ENCODE measurements at places on chromosomes 11 and 22.

DNA sequence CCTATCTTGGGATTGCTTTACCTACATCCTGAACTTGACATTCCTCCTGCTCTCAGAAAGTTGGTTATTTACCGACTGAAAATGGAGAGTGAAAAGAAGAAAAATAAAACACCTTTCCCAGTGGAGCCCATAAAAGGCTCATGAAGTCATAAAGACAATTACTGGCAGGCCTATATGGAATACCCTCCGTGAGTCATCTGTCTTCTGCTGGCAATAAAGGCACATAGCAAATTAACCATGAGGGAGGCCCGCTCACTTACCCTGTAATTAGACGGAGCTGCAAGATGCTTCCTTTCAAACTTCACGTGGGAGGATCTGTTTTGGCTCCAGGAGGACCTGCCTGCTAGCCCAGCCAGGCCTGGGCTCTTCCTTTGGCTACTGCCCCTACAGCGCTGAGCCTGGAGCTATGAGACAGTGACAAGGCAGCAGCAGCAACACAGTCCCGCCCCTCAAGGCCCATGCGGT, 540.4 kb downstream of the BUD13 start:
- no peak for DNase-seq

DNA sequence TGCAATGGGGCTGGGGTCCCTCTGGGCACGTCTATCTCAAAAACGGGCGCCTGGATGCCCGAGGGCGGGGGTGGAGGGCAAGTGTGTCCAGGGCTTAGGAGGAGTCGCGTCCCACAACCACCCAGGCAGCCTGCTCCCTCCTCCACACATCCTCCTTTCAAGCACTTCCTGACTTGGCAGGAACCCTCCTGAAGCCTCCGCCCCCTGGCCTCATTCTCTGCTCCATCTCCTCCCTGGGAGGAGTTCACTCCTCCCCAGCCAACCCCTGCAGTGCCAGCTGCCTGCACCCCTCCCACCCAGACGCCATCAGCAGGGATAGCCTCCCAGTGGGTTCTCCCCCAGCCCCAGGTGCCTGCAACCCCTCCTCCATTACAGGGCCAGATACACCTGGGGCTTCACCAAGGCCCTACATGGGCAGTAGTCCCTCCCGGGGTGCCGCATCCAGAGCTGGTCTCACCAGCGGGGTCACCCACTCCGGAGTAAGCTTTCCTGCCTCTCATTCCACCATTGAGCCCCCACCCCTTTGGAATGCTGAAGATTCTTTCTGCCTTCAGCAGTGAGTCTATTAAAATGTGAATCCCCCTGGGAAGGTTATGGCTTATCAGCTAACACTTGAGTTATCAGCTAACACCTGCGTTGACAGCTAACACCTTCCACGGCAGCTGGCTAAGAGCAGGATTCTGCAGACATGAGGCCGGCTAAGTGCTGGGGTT, 24.4 kb downstream of the RTN4R start:
- peak; percentile 66 for DNase-seq

- no peak for DNase-seq
Measured at GRCh38 chr11:118656563-118657165, 22.8 kb downstream of the TREH start.

- DNase-seq: no peak
Measured at GRCh38 chr22:37630839-37631435, 8.5 kb upstream of the SH3BP1 start.

DNA sequence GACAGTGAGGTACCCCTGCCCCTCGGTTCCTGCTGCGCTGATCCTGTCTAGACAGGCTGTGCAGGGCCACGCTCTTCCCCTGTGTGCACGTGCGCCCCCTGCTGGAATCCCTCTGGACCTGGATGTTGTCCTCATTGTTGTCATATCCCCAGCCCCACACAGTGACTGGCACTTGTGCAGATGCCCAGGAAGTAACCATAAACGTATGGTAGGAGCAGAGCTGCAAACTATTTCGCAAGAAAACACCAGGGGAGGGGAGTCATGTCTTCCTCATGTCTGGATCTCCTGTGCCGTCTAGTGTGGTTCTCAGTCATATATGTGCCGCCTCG, 114.7 kb downstream of the CRYBB2 start:
- no peak for DNase-seq

DNA sequence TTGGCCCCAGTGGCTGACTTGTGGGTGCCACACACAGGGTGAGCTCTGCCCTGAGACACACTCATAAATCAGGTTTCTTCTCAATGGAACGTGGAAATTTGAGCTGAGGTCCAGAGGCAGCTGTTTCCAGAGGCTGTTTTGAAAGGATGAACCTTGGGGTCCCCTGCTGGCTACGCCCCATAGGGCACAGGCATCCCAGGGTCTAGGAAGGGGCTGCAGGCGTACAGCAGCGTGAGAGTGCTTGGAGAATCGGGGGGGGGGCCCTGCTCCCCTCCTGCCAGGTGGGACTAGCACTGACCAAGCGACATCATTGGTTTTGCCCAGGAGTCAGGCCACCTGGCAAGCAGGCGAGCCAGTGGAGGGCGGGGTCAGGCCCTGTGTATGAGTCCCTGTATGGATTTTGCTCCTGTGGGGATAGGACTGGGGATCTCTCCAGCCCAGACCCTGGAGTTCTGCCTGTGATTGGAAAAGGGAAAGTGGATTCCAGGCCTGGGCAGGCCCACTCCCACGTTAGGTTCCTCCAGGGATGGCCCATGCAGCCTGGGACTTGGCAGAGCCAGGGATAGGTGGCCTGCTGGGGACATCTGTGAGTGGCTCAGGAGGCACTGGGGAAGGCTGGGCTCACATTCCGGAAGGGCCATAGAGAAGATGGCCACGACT, 61.0 kb downstream of the FBXO7 start:
- no peak for DNase-seq

- DNase-seq: no peak
Measured at GRCh38 chr11:111602865-111603610, 789 bp downstream of the SIK2 start.

GRCh38 chr11:62253999-62254542, 12.0 kb downstream of the SCGB1D2 start:
- no peak for DNase-seq

DNA sequence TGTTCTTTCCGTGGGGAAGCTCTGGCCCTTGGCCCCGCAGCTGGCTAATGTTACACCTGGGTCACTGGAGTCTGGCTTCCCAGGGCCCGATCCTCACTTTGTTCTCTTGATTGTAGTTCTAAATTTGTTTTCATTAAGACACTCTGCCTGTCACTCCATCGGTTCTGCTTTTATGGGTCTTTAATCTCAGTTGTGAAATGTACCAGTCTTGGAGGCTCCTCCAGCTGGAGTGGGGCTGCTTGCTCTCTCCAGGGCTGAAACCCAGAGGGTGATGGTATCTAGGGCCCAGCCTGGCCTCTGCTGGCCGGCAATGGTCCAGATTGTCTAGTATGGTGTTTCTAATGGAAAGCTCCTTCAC, 352.9 kb downstream of the TENM4 start:
- DNase-seq: no peak

- DNase-seq: no peak
Measured at GRCh38 chr11:45133878-45134277, 12.6 kb upstream of the PRDM11 start.

DNA sequence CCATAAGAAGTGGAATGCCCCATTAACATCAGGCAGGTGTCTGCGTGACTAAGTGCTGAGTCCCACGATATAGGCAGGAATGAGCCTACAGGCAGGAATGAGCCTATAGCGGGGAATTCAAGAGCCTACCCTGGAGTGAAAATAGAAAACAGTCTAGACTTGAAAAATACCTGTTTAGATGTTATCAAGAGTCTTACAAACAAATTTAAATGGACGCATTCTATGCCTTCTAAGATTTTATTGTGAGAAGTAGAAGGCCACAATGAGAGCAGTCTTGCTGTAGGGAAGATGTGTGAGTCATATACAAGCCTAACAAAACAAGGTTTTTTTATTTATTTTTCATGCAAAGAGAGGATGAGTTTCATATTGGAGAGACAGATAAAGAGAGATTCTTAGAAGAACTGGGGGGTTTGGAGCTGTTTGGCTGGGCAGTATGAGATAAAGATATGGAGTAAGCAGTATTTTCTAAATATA, 200.8 kb upstream of the ZC3H12C start:
- no peak for DNase-seq

DNA sequence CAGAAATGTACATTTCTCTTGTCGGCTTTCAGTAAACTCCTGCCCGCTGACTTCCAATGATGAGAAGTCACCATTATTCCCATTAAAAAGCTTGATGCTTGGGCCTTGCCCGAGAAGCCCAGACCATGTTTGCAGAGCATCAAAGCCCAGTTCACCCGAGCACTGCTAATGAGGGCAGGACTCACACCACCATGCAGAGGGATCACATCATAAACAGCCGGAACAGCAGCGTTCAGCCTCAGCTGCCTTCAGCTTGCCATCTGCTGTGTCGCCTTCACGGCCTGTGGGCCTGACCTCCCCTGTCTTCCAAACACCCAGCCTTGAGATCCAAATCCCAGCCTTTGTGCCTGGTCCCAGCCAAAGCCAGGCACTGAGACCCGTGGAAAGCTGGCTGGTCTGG, 105.4 kb upstream of the CSNK2A3 start:
- DNase-seq: no peak
